ENCODE measurements at places on chromosomes 1 and 21. TPM values are rescaled to one million over a fixed set of nuclear protein-coding genes. Genes with fewer than 3 reads are reported as not detected.

PROK1 gene
- 0.50 TPM for total RNA-seq

DNA sequence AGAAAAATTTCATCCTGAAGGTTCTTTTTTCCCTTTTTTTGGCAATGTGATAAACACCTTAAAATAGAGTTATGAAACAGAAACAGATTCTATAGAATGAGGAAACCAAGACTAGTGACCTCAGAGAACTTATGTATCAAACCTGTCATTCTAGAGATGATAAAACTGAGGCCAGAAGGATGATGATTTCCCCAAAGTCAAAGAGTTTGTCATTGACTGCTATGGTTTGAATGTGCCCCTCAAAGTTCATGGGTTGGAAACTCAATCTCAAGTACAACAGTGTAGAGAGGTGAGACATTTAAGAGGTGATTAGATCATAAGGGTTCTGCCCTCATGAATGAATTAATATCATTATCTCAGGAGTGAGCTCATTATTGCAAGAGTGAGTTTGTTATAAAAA, 13.7 kb upstream of the BEND5 start:
- no peak for DNase-seq

DNA sequence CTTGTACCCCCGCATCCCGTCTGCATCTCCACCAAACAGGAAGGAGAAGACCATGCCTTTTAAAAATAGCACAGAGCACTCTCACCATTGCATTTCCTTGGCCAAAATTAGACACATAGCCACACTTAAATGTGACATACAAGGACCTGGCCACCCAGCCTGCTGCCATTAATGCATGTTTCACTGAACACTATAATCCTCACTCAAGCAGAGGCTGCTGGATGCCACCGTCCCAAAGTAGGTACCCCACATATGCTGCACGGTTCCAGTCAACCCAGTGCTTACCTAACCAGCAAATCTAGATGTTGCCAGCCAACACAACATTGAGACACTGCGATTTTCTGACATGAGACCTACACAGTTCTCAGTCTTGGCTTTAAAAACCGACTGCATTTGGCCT, 107.7 kb downstream of the ADSS2 start:
- DNase-seq = no peak

DNA sequence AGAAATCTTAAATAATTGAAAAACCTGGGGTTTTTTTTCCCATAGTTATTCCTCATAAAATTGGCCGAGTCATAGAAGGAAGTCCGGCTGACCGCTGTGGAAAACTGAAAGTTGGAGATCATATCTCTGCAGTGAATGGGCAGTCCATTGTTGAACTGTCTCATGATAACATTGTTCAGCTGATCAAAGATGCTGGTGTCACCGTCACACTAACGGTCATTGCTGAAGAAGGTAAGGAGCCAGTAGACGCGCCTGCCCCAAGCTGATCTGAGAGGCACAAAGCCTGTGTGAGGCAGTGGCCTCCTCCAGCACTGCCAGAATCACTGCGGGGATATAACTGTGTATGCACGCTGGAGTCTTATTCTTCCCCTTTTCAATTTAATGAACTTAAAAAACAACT, 100.3 kb downstream of the PHTF1 start:
- no peak for DNase-seq

S100A16 gene
- total RNA-seq = 225 TPM

MPL gene
- not detected for total RNA-seq

GRCh38 chr21:45420061-45421041, 15.4 kb downstream of the COL18A1 start:
- DNase-seq = no peak

Measured in omental fat pad (tissue), 4 donors.